ENCODE measurements at places on chromosomes 16 and 17. TPM values are rescaled to one million over a fixed set of nuclear protein-coding genes. Genes with fewer than 3 reads are reported as not detected.
A peak's percentile ranks its signal among the peaks of the same experiment; 100 is the strongest.

TMEM238L gene
- total RNA-seq = not detected

CFAP52 gene
- total RNA-seq = not detected

ADPRM gene
- 8.2 TPM for total RNA-seq

DNA sequence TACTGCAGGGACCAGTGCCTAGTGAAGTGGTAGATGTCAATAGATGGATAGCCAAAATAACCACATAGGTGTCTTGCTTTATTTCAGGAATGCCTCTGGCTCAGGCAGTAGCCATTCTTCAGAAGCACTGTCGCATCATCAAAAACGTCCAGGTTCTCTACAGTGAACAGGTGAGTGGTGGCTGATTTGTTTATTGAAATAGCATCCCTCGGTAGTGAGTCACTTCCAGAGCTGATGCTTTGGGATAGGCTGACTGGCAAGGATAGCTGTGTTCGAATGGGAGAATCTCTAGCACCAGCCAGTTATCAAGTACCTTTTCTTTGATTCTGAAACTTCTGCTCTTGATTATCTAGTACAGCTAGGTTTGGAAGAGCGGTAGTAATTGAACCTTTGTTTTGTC is 10.3 kb downstream of the PHAF1 start:
- no peak overlapping the region for H3K4me3 ChIP-seq
- H3K27me3 ChIP-seq = no peaks in the 10 kb centered on the region
- no peak for DNase-seq
- peaks cover 48% of the 10 kb centered on the region for H3K36me3 ChIP-seq

DNA sequence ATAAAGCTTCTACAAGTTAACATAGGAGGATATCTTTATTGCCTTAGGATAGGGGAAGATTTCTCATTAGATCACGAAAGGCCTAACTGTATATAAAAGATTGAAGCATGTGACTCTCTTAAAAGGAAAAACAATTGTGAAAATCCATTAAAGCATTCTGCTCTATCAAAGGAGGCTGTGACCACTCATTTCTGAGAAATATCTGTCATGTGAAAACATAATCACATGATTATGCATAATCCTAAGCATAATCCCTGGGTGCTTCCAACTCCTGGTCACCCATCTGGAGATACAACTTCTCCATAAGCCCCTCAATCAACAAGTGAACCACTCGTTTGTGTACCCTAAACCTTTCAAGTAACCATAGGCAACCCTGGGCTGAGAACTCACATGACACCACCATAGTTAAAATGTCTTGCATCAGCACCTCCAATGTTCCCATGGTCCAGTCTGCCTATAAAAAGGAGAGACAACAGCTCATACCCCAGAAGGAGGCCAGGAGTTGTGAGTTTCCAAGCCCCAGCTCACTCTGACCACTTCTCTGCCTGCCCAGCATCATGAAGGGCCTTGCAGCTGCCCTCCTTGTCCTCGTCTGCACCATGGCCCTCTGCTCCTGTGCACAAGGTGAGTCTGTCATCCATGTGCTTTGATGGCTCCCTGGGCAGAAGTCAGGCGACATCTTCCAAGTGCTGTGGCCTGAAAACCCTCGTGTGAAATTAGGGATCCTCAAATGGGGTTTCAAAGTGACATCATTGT is at the start of gene CCL18:
TSS of gene CCL18 (plus strand) at position 487 of the 756 bp plus-strand sequence. CDS start at position 558, 71 bp downstream.
- H3K4me3 ChIP-seq = no peak within 1 kb of the TSS
- no peak within 1 kb of the TSS for H3K27ac ChIP-seq
- DNase-seq = no peak
- no peaks in the 10 kb centered on the region for H3K4me1 ChIP-seq

DNA sequence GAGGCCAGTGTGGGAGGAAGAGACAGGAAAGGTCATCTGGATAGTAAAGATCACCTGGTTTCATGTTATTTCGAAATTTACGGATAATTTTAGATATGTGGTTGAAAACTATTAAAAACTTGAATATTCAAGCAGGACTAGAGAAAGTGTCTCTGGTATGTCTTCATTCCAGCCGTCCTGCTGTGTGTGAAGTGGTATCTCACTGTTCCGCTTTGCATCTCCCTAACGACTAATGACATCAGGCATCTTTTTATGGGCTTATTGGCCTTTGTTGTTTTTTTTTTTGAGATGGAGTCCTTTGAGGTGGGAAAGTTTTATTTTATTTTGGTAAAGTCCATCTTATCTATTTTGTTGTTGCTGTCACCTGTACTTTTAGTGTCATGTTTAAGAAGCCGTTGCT is 214.4 kb upstream of the CHMP6 start:
- no peak for DNase-seq
- no peaks in the 10 kb centered on the region for H3K36me3 ChIP-seq
- H3K4me1 ChIP-seq = peaks cover 20% of the 10 kb centered on the region
- H3K27ac ChIP-seq = no peak overlapping the region
- no peak overlapping the region for H3K4me3 ChIP-seq

DNA sequence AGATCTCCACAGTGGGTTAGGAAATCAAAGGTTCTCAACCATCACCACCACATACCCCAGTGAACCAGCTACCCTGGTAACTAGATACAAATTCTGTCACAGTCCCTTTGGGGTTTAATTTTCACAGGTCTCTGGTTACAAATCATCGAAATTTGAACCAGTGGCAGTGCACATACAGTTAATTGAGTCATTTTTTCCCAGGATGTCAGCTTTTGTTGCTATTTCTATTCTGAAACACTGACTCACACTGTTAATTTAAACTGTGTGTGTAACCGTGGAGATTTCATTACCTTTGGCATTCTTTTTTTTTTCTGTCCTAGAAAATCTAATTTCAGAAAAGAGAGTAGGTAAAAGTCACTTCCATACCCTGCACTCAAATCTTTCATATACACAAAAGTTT is 511.5 kb downstream of the TOX3 start:
- H3K4me1 ChIP-seq = no peaks in the 10 kb centered on the region
- no peak overlapping the region for H3K27ac ChIP-seq
- no peaks in the 10 kb centered on the region for H3K36me3 ChIP-seq
- no peak overlapping the region for H3K4me3 ChIP-seq

DNA sequence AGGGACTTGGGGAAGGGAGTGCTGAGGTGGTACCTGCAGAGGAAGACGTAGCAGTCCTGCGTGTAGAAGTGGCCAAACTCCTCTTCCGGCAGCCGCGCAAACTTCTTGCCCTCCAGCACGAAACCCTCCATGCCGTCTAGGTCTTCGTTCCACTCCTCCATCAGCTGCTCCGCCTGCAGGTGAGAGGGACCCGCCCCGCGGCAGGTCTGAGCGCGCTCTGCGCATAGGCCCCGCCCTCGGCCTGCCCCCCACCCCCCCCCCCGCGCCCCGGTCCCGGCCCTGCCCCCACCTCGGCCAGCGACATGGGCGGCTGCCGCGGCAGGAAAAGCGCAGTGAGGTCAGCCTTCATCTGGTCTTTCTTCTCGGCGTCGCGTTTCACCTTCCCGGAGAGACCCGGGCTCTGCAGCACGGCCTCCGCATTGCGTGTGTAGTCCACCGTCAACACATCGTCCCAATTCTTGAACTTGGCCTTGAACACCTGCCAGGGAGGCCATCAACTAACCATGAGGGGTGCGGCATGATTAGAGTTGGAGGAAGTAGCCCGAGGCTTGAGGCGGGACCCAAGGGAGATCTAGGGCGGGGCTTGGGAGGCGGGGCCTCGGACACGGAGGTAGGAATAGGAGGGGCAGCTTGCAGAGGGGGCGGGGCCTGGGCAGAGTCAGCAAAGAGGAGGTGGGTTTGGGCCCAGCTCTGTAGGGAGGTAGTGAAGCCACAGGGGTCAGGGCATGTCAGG is 11.5 kb downstream of the FLII start:
- H3K27ac ChIP-seq = no peak overlapping the region
- H3K27me3 ChIP-seq = no peaks in the 10 kb centered on the region
- peaks cover 79% of the 10 kb centered on the region for H3K36me3 ChIP-seq
- no peaks in the 10 kb centered on the region for H3K4me1 ChIP-seq
- peak; percentile 94 for DNase-seq

DNA sequence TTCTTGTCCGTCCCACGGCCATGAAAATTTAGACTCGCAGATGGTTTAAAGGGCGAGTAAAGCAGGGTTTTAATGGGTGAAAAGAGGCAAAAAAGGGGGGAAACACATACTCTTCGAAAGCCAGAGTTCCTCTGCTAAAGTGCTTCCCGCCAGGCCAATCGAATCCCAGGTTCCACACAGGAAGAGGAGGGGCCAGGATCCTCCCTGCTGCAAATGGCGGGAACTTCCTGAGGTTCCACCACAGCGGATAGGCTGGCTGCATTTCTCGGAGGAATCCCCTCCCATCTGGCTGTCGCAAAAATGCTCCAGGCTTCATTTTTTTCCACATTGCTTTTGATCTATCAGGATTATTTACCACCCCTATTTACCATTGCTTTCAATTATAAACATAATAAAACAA is 670.1 kb upstream of the CA10 start:
- H3K27ac ChIP-seq = no peak overlapping the region
- no peak for DNase-seq
- no peaks in the 10 kb centered on the region for H3K4me1 ChIP-seq
- H3K36me3 ChIP-seq = no peaks in the 10 kb centered on the region

DNA sequence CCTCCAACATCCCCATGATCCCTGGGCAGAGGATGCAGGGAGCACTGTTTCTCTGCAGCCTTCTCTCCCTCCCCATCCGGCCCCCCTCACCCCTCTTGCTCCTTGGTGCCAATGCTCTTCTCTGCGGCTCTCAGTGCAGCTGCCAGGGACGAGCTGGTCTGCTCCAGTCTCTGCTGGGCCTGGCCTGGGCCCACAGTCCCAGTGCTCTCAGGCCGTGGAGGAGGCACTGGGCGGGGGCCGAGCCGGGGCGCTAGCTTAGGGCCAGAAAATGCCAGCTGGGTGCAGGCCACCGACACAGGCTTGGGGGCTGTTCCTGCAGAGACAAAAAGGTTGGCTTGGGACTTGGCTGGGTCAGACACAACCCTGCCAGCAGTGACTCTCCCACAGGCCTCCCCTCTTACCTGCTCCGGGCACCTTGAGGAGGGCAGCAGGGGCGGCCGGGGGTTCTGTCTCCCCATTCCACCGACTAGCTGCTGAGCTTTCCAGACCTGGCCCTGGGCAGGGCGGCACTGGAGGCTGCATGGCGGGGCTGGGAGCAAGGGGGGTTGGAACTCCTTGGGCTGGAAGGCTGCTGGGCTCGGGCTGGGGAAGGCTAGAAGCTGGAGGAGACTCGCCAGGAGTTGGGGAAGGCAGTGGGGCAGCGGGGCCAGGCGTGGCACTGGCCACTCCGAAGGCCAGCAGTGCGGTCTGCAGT is 13.8 kb downstream of the CASKIN2 start:
- H3K4me3 ChIP-seq = no peak overlapping the region
- no peak overlapping the region for H3K27ac ChIP-seq
- no peaks in the 10 kb centered on the region for H3K27me3 ChIP-seq
- H3K36me3 ChIP-seq = peaks cover 39% of the 10 kb centered on the region

DNA sequence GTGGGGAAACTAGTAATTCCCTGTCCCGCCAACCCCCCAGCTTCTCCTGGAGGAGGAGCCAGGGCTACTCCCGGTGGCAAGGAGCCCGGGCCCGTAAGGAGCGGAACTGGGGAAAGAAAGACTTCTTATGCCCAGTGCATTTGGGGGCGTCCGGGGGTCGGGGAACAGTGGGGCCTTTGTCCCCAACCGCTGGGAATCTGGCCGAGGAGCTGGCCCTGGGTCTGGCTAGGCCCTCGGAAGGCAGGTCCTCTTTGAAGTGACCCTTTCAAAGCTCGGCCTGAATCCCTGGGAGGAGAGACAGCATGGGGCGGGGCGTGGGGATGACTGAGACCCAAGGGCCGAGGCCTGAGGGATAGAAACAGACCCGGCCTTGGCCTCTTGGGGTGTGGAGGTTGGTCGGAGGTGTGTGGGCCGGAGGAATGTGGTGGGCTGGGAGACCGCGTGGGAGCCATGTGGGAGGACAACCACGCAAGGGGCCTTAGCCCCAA is 6.0 kb downstream of the ARHGAP23 start:
- H3K4me3 ChIP-seq = no peak overlapping the region
- H3K36me3 ChIP-seq = no peaks in the 10 kb centered on the region
- no peak overlapping the region for H3K27ac ChIP-seq
- no peak for DNase-seq
- peaks cover 14% of the 10 kb centered on the region for H3K4me1 ChIP-seq

DNA sequence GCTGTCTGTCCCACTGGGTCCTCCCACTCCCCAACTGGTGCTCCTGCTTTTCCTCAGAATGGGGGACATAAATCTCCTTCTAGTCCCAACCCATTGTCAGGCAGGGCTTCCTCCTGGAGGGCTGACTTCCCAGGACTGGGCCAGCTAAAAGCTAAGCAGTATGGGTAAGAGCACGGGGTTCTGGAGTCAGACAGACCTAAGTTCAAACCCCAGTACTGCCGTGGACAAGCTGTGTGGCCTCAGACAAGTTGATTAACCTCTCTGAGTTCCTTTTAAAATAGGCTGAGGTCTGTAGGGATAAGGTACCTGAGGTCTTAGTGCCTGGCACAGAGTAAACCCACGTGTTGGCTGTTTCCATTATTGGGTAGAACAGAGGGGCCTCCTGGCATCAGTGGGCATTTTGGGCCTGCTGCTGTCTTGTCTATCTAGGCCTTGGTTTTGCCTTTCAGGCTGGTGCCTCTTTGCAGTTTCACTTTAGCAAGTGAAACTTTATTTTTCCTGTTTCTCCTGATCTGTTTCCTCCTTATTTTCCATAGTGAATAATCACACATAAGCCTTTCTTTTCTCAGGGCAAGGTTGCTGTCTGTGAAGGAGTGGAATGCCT is 114.6 kb downstream of the PRKCB start:
- no peaks in the 10 kb centered on the region for H3K4me1 ChIP-seq
- H3K4me3 ChIP-seq = no peak overlapping the region
- no peak for DNase-seq
- H3K27ac ChIP-seq = peak overlapping the region; percentile 51
- H3K27me3 ChIP-seq = no peaks in the 10 kb centered on the region

DNA sequence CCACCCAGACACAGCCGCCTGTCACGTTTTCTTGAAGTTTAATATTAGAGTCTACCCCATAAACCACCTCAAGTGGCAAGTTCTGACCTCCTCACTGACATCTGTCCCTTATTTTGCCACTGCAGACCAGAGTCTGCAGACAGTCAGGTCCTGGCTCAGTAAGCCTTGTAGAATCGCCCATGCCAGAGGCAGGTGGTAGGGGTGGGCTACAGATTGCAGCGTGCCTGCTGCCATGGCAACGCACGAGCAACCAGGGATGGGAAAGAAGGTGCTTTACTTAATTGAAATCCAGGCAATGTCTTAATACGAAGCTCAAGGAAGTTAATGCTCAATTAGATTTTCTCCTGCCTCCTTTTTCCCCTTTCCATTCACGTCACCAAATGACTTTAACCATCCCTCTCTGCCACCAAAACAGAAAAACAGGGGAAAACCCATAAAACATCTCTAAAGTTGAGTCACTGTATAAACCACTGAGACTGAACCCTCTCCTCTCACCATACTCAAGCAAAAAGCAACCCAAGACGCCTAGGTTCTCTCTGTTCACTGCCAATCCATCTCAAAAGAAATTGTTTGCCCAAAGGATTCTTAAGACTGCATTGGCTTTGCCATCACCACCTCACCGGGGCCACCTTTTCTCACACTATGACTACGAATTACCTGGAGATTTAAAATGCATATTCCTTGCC is 228.8 kb downstream of the SLC39A11 start:
- H3K27me3 ChIP-seq = no peaks in the 10 kb centered on the region
- no peaks in the 10 kb centered on the region for H3K36me3 ChIP-seq
- H3K27ac ChIP-seq = no peak overlapping the region
- no peak overlapping the region for H3K4me3 ChIP-seq

Data from upper lobe of right lung (tissue), 1 donor.